Spleen (tissue), 13 donors: ENCODE measurements at places on chromosomes 2 and 18. TPM values are rescaled to one million over a fixed set of nuclear protein-coding genes. Genes with fewer than 3 reads are reported as not detected.

GRCh38 chr2:54015798-54016699 lies 45.3 kb upstream of the PSME4 start:
- no peaks in the 10 kb centered on the region for H3K36me3 ChIP-seq
- no peak overlapping the region for H3K4me3 ChIP-seq
- H3K4me1 ChIP-seq, result no peaks in the 10 kb centered on the region
- no peak for DNase-seq

GRCh38 chr18:76633588-76634269 lies 138.7 kb upstream of the ZNF516 start:
- H3K4me1 ChIP-seq, result no peaks in the 10 kb centered on the region
- no peak overlapping the region for H3K27ac ChIP-seq

DNA sequence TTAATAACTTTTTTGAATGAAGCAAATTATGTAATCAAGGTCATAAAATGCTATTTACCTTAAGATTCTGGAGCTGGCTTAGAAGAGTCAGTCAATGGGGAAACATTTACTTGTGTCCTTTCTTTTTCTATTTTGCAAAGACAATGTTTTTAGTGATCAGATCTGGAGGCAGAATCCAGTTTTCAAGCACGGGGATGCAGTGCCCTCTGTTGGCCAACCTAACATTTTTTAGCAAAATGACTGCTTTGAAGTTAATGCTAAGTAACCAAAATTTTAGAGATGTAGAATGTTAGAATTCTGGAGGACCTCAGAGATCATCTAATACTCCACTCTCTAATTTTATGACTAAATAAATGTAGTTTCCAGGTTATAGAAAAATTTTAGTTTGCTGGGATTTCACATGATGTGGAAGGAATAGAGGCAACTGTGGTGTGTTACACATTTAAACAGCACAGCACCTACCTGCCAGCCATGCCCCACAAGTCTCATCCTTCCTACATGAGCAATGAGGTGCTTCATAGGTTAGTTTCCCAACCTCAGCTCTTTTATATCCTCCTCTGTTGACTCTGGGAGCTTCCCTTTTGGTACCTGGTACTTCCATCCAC lies 23.6 kb upstream of the SLC9A4 start:
- H3K27ac ChIP-seq, result no peak overlapping the region
- no peaks in the 10 kb centered on the region for H3K4me1 ChIP-seq
- no peak for DNase-seq
- H3K4me3 ChIP-seq, result no peak overlapping the region

GRCh38 chr2:109324861-109325260 lies 195.9 kb downstream of the SH3RF3 start:
- no peak for DNase-seq
- H3K36me3 ChIP-seq, result no peaks in the 10 kb centered on the region

DNA sequence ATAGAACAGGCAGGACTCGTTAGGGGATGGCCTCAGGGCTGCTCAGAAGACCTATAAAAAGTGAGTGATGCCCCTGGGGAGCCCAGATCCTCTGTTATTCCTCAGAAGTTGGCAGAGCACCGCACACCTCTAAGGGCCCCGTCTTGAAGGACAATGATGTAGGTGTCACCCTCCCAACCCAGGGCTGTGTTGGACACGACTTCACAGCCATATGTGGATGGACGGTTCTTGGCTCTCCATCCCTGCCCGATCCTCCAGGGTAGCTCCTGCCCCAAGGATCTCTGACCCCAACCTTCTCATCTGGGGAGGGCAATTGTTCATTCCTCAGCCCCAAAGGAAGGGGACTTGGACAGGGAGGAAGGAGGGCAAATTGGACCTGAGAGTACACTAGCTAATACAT lies 246.1 kb downstream of the DYSF start:
- DNase-seq, result peak; percentile 46
- H3K27ac ChIP-seq, result no peak overlapping the region
- H3K27me3 ChIP-seq, result no peaks in the 10 kb centered on the region

- no peak for DNase-seq
These were observed 308.6 kb upstream of the TNP1 start for GRCh38 chr2:217168496-217168895.

DNA sequence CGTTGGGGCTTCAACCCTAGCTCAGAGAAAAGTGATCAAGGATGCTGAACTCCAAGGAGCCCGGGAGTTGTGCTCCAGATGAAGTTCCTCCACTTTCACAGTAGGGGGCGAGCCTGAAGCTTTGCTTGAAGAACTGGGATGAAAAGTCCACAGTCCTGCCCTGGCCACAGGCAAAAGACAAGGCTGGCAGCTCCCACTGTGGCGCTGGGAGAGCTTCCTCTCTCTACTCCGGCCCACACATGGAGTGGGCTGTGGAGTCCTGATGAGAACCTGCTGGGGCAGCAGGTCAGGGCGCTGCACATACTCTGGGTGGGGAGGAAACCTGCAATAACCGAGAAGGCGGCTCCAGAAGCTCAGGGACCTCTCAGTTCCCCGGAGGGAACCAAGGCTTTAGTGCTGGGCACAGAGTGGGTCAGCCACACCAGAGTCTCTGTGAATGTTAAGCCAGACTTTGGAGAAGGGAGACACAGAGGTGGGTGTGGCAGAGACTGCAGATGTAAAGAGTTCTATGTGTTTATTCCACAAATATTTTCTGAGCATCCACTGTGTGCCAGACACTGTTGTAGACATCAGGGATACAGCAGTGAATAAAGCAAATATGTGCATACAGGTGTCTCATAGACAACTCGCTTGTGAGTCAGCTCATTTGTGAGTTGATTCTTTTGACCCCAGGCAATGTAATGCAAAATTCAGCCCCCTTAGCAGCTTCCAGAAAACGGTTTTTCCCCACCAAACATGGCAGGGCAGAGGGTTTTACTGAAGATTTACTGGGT lies 48.0 kb upstream of the MRPL33 start:
- no peak overlapping the region for H3K27ac ChIP-seq
- H3K27me3 ChIP-seq, result no peaks in the 10 kb centered on the region
- peaks cover 12% of the 10 kb centered on the region for H3K4me1 ChIP-seq

DNA sequence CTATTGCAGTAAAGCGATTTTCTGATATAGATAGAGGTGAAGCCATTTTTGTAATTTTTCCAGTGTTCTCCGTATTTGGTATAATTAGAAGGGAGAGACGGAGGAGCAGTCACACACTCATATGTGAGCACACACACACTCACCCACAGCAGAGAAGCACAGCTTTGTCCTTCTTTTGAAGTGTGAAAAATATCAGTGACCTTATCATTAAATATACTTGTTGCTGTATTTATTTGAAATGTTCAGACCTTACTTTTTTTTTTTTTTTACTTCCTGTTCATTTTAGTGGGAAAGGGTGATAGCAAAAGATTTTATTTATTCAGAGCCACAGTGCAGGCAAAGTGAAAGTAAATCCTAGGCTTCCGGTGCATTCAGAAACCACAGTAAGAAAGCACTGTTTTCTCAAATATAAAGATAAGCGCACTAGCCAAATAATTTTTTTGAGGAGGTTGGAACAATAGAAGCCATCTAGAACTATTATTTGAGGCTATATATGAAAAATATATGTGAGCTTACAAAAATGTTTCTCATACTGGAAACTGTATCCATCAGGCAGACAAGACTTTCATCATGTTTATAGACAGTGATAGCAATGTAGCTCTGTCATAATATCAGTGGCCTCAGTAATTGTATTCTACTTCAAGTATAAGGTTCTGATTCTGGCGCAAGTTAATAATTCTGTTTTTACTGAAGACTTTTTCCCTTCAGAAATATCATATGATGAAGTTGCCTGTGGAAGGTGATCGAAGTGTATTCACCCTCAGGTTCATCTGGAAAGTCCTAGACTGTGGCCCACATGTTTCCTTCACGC lies 37.2 kb downstream of the TSHZ1 start:
- peak overlapping the region; percentile 74 for H3K27ac ChIP-seq
- no peaks in the 10 kb centered on the region for H3K36me3 ChIP-seq
- no peaks in the 10 kb centered on the region for H3K27me3 ChIP-seq
- H3K4me3 ChIP-seq, result peak overlapping the region; percentile 35
- H3K4me1 ChIP-seq, result peaks cover 7% of the 10 kb centered on the region
- DNase-seq, result no peak

- H3K4me3 ChIP-seq, result no peak overlapping the region
- no peaks in the 10 kb centered on the region for H3K36me3 ChIP-seq
- no peak for DNase-seq
- no peak overlapping the region for H3K27ac ChIP-seq
- no peaks in the 10 kb centered on the region for H3K27me3 ChIP-seq
These were observed 140.5 kb downstream of the TPGS2 start for GRCh38 chr18:36688020-36688965.

- H3K27me3 ChIP-seq, result no peaks in the 10 kb centered on the region
- H3K27ac ChIP-seq, result peak within 1 kb of the TSS; percentile 83
- peaks cover 19% of the 10 kb centered on the region for H3K4me1 ChIP-seq
- H3K4me3 ChIP-seq, result peak within 1 kb of the TSS; percentile 60
- peak; percentile 93 for DNase-seq
- no peaks in the 10 kb centered on the region for H3K36me3 ChIP-seq
These were observed at the start of gene RNU2-63P for GRCh38 chr2:88016086-88016959. TSS of gene RNU2-63P (minus strand) at chr2:88016547.

DNA sequence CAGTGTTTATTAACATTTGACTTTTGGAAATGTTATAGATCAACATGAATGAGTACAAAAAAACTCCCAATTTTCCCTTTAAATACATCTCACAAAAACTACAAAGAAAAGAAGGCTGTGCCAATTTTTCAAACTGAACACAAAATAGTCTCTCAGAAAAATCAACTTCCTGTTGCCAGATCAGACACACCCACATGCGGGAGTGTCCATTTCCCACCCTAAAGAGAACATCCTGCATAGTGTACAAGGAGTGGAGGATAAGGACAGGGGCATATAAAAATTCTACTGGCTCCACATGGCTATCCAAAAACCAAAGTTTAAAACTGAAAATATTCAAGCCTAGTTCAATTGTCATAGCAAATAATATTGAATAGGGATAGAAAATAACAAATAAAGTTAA lies 165.3 kb downstream of the ATAD2B start:
- no peaks in the 10 kb centered on the region for H3K36me3 ChIP-seq
- peak overlapping the region; percentile 38 for H3K27ac ChIP-seq
- no peak overlapping the region for H3K4me3 ChIP-seq
- DNase-seq, result no peak
- no peaks in the 10 kb centered on the region for H3K27me3 ChIP-seq
- peaks cover 19% of the 10 kb centered on the region for H3K4me1 ChIP-seq

DNA sequence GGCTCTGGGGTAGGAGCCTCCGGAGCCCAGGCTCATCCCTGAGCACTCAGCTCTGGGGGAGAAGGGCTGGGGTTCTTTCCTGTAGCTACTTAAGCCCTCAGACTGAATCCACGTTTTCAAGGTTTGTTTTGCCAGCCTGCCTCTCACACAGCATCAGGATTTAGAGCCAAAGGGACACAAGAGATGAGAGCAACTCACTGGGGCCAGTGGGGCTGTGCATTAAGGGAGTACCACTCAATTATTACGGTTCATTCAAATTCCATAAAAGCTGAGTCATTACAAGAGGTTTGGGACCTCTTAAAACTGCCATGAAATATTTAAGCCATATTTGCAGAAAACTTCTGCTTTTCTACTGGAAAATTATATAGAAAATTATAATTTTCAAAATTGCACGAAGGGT lies 17.1 kb upstream of the SNED1 start:
- peak; percentile 38 for DNase-seq
- no peak overlapping the region for H3K27ac ChIP-seq
- H3K4me1 ChIP-seq, result no peaks in the 10 kb centered on the region
- H3K36me3 ChIP-seq, result no peaks in the 10 kb centered on the region
- H3K4me3 ChIP-seq, result no peak overlapping the region

DNA sequence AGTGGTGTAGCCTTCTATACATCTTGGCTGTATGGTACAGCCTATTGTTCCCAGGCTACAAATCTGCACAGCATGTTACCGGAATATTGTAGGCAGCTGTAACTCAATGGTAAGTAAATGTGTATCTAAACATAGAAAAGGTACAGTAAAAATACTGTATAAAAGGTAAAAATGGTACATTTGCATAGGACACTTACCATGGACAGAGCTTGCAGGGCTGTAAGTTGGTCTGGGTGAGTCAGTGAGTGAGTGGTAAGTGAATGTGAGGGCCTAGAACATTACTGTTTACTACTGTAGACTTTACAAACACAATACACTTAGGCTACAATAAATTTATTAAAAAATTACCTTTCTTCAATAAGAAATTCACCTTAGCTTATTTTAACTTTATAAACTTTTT lies 3.7 kb upstream of the MRPS9 start:
- no peak overlapping the region for H3K4me3 ChIP-seq
- H3K36me3 ChIP-seq, result no peaks in the 10 kb centered on the region
- DNase-seq, result no peak
- H3K27me3 ChIP-seq, result no peaks in the 10 kb centered on the region

- peak overlapping the region; percentile 60 for H3K27ac ChIP-seq
- peaks cover 4% of the 10 kb centered on the region for H3K4me1 ChIP-seq
- no peaks in the 10 kb centered on the region for H3K36me3 ChIP-seq
- DNase-seq, result peak; percentile 75
These were observed 418.0 kb upstream of the TNP1 start for GRCh38 chr2:217277646-217278398.

GRCh38 chr2:135226961-135227360 lies 174.9 kb downstream of the RAB3GAP1 start:
- no peak overlapping the region for H3K27ac ChIP-seq

DNA sequence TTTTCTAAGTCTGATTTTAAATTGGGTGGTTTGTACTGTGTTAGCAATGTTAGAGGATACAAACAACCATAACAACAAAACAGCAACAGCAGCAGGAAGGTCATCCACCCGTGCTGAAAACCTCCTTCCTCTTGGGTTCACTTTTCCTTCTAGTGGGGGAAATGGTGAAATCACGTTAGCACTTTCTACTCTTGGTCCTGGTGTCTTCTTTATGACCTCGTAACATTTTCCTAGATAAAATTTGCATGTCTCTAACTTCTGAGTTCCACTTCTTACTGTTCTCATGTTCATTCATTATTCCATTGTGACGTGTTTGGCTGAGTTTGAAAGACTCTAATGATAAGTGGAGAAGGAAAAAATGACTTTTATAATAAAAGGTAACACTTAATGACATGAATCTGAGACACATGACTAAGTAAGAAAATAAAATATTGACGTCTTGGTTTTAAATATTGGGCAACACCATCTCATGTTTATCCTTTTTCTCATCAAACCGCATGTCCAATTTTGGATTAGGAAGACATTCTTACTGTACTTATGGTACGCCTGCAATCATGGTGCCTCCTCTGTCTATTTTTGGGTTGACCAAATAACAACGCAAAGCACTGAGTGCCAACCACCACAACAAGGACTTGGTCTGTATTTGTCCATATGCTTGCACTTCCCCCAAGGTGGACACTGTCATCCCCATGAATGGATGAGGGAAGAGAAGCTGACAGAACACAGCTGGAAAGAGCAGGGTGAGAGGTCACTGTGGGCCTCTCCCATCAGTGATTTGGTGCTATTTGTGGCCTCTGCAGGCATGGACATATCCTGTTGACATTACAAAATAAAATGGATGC lies 25.7 kb upstream of the IL1R1 start:
- H3K36me3 ChIP-seq, result no peaks in the 10 kb centered on the region
- DNase-seq, result no peak
- H3K27ac ChIP-seq, result no peak overlapping the region

GRCh38 chr18:11909591-11910026 lies 1.5 kb upstream of the MPPE1 start:
- H3K4me1 ChIP-seq, result peaks cover 48% of the 10 kb centered on the region
- H3K36me3 ChIP-seq, result no peaks in the 10 kb centered on the region
- no peak for DNase-seq
- peak overlapping the region; percentile 100 for H3K27ac ChIP-seq
- no peaks in the 10 kb centered on the region for H3K27me3 ChIP-seq

The FAP gene
- total RNA-seq, result 11.8 TPM

The FIGLA gene
- not detected for total RNA-seq

The THSD7B gene
- total RNA-seq, result not detected

The TAF1B gene
- 26.5 TPM for total RNA-seq

The KCNS3 gene
- 0.91 TPM for total RNA-seq

The L3MBTL4 gene
- total RNA-seq, result 21.0 TPM

The TNP1 gene
- not detected for total RNA-seq
